Heart right ventricle (tissue), 16 donors: ENCODE measurements at places on chromosomes 4 and X. TPM values are rescaled to one million over a fixed set of nuclear protein-coding genes. Genes with fewer than 3 reads are reported as not detected.

GRCh38 chrX:43493756-43494155, 162.3 kb upstream of the MAOA start:
- no peak for DNase-seq

The GAGE12F gene
- not detected for total RNA-seq

The AVPR2 gene
- 4.9 TPM for total RNA-seq

GRCh38 chrX:3960952-3961351, 247.5 kb upstream of the PRKX start:
- no peak for DNase-seq

The NAP1L5 gene
- total RNA-seq, result 3.5 TPM

DNA sequence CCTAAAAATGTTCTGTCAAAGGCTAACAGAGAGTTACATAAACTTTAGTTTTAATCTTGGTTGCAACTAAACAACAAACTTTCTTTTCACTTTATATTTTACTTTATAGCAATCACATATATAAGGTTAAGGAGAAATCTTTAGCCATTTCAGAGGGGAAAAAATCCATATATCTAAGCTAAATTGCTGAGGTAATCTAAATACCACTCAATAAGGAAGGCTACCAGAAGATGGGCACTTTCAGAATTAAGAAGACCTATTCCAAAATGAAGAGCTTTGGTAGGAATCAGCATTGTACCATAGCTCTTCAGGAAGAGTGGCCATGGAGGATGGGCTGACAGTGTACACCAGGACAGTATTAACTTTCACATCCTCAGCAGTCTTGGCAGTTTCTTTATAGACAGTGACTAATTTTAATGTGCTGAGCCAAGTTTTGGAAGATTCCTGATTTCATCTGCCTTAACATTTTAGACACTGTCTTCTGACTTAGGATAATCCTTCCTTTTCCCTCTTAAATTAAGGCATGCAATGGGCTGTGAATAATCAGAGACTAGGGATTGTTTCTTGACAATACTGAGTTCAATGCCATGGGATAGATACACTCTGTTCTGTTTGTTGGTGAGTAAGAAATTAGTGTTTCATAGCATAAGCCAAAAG, 7.1 kb downstream of the FAT4 start:
- no peak for DNase-seq

- no peak for DNase-seq
Measured at GRCh38 chrX:9873952-9874351, 87.7 kb downstream of the SHROOM2 start.

DNA sequence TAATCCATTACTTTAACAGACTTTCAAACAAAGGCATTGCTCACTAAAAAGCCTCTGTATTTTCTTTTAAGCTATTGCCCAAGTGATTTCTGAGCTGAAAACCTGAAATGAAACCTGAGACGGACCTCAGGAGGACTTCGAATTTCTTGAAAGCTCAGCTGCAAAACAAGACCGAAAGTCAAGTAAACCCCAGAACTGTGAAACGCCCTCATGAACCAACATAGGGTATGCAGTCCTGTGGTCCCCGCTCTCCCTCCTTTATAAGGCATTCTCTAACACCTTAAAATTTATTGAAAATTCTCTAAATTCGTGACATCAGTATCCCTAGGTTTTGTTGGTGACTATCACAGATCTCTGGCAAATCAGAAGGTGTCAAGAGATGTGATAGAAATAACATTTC, 91.8 kb downstream of the SHISA3 start:
- DNase-seq, result no peak

- DNase-seq, result no peak
Measured at GRCh38 chrX:18666614-18667013, 5.3 kb downstream of the RS1 start.

The TRPC5OS gene
- not detected for total RNA-seq

DNA sequence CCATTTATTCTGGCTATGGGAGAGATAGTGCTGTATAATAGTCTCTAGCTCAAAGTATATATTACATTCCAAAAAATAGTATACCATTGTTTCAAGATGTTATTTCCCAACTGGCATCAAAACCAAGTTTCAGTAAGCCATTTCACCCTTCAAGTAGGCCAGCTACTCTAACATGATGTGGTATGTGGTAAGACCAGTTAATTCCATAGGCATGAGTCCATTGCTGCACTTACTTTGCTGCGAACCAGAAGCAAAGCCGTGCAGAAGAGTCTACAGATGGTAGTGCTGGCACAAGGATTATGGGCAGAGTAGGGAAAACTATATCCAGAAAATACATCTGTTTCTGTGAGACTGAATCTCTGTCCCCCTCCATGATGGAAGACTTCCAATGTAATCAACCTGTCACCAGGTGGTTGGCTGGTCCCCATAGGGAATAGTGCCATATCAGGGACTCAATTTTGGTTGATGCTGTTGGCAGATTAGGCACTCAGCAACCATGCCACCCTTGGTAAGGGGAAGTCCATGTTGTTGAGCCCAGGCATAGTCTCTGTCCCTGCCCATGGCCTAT, 49.8 kb upstream of the HSD17B10 start:
- DNase-seq, result no peak
